ENCODE measurements at places on chromosomes 12 and 14.

- no peak for DNase-seq
Observed at GRCh38 chr12:89752341-89752740, 43.7 kb upstream of the ATP2B1 start.

DNA sequence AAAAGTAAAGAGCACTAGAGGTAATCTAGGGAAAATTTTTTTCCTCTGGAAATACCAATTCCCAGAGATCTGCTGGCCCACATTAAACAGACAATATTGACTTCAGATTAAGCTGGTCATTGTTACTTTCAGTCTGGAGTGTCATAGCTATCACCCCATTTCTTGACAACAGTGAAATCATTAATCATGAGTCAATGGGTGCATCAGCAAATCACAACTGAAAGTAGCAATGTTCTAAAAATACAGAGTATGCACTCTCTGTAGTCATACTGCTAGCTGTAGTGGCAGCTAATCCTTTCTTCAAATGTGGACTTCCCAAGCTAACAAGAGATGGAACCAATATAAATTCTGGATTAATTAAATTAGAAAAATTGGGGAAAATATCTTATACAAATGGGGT is 129.9 kb downstream of the CPNE8 start:
- no peak for DNase-seq

DNA sequence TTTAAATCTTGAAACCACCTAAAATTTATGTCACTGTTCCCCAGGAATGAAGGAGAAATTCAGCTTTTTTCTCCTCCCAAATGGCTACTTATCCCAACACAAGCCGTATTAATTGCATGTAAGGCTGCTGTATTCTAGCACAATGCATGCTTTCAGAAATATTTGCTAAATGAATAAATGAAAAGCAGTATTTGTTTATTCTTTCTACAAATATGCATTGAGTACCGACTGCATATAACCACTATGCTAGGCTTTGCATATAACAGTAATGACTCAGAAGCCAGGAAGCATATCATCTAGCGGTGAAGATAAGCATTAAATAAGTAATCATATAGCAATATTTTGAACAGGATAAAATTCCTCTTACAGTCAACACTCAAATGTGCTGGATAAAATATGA is 5.7 kb upstream of the LRR1 start:
- DNase-seq = no peak

GRCh38 chr12:57096099-57096572 is 7.2 kb downstream of the NAB2 start:
- DNase-seq = no peak

- no peak for DNase-seq
Observed at GRCh38 chr14:102873546-102874061, 48.9 kb upstream of the AMN start.

GRCh38 chr12:114240288-114240687 is 165.7 kb downstream of the TBX5 start:
- DNase-seq = no peak

DNA sequence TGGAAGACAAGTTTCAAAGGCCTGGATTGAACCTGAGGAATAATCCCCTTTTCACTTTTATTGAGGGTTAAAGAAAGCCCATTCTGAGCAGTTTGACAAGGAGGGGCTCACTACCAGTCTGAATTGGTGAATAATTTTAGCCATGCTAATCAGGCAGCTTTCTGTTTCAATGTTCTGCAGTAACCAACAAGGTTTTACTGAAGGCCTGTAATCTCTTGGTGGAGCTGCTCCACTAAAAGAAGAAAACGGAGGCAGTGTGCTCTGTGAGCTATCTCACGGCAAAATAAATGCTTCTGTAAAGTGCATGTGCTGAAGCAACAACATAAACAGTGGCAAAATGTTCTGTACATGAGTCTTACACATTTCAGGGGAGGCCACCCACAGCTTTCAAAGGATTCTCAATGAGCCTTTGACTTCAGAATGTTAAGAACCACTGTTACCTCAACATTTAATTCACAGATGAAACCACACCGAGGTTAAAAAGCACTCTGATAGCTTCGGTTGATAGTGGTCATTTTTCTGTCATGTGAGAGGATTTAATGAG is 111.2 kb downstream of the LRIG3 start:
- no peak for DNase-seq

DNA sequence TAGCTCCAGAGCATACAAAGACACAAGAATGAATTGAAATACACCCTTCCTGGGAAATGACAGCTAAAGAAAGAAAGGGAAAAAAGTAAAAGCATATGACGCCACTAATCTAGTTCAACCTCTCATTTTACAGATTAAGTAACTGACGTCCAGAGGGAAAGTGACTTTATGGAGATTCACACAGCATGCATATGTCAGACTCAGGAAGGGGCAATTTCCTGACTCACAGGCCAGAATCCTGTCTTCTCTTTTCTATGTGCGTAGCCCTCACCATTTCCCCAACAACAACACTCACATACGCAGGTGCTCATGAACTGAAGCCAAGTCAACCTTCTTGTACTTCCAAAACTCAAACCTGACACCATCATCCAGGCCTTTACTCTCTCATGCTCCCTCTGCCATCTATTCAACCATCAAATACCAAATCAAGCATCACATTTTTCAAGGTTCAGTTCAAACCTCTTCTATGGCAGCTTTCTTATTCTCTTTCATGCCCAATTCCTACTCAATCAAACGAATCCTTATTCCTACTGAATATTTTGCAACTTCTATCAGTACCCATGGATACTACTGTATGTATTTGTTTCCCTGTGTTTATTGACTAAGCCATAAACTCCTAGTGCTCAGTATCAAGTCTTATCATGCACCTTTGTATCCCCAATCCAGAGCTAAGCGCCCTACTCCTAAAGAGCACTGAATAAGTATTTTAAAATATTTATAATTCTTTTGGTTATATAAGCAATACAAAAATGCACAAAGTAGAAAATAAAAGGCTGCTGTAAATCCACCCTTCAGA is 52.8 kb downstream of the STXBP6 start:
- DNase-seq = no peak

DNA sequence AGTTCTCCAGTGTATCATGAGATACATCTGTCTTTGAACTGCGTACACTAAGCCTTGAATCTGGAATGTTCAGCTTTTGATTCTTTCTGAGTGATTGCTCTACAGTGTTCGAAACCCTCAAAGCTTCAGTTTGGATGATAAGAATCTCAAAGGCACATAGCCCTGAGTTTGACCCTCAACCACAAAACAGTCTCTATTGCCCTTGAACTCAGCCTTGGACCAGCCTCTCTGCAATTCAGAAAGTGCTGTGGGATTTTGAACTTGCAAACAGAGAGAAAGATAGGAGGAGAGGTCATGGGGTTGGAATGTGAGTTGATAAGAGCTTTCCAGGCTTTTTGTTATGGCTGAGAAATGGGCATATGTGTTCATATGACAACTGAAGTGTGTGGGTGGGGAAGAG is 100.3 kb downstream of the MYRFL start:
- no peak for DNase-seq

- DNase-seq = no peak
Observed at GRCh38 chr14:52748647-52749292, 18.8 kb downstream of the STYX start.

DNA sequence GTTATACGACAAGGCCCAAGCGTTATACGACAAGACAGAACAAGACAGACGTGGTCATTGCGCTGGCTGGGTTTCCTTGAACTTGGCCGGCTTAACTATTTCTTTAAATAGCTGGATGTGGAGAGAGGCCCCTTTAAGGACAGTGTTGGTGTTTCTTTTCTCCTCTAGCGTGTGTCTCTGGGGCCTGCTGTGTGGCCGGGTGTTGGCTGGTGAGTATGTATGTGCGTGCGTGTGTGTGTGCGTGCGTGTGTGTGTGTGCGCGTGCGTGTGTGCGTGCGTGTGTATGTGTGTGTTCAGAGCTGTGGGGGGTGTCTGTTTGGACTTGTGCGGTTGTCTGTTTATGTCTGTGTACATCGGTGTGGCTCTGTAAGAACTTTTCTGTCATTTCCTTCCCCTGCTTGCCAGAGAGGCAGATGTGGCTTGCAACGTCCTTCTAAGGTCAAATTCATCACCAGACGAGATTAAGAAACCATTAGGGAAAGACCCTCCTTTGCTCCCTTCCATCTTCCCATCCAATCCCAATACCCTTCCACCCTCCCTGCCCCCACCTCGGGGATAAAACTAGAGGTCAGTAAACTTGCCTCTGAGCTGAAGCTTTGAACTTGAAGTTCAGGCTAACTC is 78.6 kb upstream of the TBX3 start:
- no peak for DNase-seq

DNA sequence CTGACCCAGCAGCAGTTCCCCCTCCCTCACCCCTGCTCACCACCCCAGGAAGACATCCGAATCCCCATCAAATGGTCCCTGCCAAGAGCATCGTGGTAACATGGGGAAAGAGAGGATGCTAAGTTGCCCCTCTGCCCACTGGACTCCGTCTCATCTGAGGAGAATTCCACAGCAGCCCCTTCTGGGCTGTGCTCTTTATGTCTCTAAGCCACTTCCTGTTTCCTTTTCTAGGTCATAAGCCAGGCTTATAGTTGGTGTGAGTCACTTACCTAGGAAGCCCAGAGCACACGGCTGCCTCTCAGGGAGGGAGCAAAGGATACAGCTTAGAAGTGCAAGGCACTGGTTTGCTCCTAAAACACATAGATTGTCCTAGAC is 76.0 kb downstream of the VCPKMT start:
- DNase-seq = no peak

DNA sequence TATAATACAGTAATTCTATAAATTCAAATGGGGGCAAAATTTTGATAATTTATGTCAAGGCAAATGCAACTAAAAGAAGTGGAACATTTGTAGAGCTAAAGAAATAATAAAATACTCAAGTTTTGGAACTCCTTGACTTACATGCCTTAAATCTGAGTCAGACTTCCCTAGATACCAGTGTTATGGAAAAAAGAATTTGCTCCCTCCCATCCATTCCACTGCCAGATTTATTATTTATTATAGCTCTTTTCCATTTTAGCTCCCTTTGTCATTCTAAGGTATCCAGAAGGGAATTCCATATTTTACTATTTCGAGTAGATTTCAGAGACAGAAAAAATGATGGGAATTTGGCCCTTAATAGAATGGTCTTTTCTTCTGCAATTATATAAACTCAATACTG is 44.0 kb downstream of the RHOJ start:
- DNase-seq = no peak

GRCh38 chr12:2129076-2129475 is 76.3 kb downstream of the CACNA1C start:
- no peak for DNase-seq

- no peak for DNase-seq
Observed at GRCh38 chr12:93957168-93957567, 191.2 kb upstream of the PLXNC1 start.

- no peak for DNase-seq
Observed at GRCh38 chr14:29062466-29062865, 295.9 kb downstream of the FOXG1 start.

DNA sequence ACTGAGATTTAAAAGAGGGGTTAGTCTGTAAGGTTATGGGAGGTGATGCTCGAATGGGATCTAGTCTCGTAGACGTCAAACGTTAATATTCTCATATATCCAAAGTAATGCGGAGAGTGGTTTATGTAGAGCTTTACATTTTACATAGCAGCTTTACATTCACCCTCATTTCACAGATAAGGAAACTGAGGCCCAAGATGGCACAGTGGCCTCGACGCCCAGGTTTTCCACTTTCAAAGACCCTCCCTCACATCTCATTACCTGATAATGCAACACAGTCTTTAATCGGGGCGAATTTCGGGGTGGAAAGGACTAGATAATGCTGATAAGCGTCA is 450 bp upstream of the TDG start:
- no peak for DNase-seq

DNA sequence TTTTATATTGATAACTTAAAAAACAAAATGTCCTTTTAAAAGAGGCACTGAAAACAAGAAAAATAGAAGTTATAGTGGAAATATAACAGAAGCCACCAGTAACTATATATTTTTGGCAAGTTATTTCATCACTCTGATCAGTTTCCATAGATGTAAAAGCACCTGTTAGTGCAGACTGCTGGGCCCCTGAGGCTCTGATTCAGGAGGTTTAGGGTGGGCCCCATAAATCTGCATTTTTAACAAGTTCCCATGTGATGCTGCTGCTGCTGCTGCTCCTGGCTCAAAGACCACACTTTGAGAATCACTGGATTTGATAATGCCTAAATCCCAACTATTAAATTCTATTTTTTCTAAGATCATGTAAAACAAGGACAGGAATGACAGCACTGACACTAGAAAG is 251.1 kb downstream of the MED13L start:
- no peak for DNase-seq

DNA sequence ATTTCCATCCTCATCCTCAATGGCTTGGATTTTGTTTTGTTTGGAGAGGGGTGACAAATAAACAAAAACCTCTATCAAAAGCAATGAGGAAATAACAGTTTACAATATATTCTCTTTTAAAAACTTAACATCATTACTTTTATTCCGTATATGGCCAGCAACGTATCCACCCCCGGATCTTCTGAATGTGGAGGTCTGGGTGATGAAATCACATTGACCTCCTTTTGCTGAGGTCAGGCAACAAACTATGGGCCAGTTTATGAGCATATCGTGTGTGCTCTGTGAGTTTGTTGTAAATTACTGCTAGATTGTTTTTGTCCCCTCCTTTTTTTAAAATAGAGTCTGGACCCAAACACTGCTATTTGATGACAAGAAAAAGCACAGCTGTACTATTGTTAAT is 178.1 kb downstream of the BCAT1 start:
- no peak for DNase-seq

DNA sequence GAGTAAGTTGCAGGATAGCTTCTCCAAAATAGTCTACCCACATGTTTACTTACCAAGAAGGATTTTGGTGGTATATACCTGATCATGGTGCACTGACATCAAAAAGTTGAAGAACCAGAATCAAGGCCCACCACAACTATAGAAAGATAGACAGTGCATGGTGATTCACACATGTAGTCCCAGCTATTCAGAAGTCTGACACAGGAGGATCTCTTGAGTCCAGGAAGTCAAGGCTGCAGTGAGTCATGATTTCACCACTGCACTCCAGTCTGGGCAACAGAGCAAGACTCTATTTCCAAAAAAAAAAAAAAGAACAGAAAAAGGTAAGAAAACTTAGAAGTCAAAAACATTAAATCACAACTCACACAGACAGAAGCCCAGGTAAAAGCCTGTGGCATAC is 422.2 kb upstream of the FOXG1 start:
- no peak for DNase-seq

DNA sequence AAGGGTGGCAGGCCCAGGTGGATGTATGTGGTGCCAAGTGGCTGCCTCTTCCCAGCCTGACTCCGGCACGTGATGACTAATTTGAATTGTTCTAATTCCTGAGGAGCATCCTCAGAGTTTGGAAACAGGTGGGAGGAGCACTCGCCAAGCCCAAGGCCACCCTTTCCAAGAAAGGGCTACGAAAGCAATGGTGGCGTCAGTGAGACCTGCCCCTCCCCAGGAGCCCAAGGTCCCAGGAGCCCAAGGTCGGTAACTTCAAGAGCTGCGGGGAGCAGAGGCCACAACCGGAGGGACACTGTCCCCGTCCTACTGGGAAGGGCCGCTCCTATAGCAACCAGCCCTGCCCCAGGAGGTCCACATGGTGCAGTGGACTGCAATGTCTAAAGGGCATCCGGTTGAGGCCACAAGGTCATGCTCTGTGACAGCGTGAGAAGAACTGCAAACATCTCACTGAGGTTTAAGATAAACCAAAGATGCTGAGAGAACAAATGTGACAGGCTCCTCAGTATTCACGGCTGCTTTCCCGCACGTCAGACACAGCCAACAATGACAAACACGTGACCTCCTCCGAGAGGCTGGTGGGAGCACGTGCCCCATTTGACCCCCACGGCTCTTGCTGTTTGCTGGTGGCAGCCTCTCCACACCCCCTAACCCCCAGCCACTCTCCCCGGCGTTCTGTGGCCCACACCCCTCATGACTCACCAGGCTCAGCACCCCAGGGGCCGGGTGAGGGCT is 79.6 kb downstream of the ITPK1 start:
- DNase-seq = no peak
